GM23248 (cell line): ENCODE measurements at places on chromosomes 7 and 10. TPM values are rescaled to one million over a fixed set of nuclear protein-coding genes. Genes with fewer than 3 reads are reported as not detected.

CTAGE8 gene
- 0.13 TPM in 1 of 2 replicates, not detected in the other for total RNA-seq

SPDYE2B gene
- not detected in 2 replicates for total RNA-seq

- DNase-seq, result no peak
Observed at GRCh38 chr10:87878664-87879459, 15.4 kb downstream of the PTEN start.

- no peak for DNase-seq
Observed at GRCh38 chr10:25101461-25102146, 73.2 kb upstream of the GPR158 start.
